ENCODE measurements at places on chromosomes 3 and 15.

GRCh38 chr3:186825872-186826409 lies 16.6 kb upstream of the ADIPOQ start:
- DNase-seq, result no peak

DNA sequence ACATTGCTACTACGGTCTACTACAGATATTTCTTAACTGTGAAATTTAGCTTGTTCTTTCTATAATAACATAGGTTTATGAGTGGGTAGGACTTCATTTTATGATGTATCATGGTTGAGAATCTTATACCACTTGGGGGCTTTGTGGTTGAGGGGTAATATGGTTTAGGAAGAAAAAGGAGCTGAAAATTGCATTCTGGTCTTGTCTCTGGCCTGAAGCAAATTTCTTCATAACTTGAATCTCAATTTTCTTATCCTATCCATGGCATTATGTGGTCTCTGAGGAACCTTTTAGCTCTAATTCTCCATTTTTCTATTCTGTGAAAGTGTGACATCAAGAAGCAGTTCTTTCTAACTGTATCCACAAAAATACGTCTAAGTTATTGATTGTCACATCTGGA lies 341.0 kb downstream of the SOX2 start:
- no peak for DNase-seq

GRCh38 chr15:71572452-71573053 lies 237.8 kb upstream of the NR2E3 start:
- no peak for DNase-seq

GRCh38 chr3:46110701-46111493 lies 83.6 kb upstream of the XCR1 start:
- DNase-seq, result no peak

DNA sequence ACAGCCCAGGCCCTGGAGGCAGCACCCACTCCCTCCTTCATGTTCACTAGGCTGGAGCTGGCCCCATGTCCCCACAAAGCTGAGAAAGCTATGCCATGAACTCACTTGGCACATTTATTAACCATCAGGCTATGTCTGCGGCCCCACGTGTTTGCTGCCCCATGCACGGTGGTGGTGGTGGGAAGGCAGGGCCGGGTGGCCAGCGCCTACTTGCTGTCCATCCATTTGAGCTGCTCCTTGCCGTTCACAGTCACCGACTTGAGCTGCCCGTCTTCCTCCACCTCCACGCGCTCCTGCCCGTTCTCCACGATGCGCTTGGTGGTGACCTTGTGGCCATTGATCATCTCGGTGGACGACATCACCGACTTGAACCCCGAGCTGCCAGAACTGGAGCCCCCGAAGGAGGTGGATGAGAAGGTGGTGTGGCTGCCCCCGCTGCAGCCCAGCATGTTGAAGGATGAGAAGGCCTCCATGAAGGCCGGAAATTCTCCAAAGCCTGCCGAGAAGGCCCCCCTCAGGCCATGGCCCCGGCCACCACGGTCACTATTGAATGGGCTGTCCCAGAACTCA lies 4.3 kb downstream of the DNAJB8 start:
- DNase-seq, result no peak
